Calu3 (cell line): ENCODE measurements at places on chromosomes 16 and 17. TPM values are rescaled to one million over a fixed set of nuclear protein-coding genes. Genes with fewer than 3 reads are reported as not detected.

ADAT1 gene
- total RNA-seq, result 90.4 and 111 TPM in 2 replicates

- no peaks in the 10 kb centered on the region for H3K36me3 ChIP-seq
- no peak overlapping the region for H3K4me3 ChIP-seq
- H3K4me1 ChIP-seq, result no peaks in the 10 kb centered on the region
- H3K27ac ChIP-seq, result no peak overlapping the region
- H3K27me3 ChIP-seq, result peaks cover 63% of the 10 kb centered on the region
- no peak for DNase-seq
Measured at GRCh38 chr16:84307209-84307954, 12.7 kb downstream of the WFDC1 start.

DNA sequence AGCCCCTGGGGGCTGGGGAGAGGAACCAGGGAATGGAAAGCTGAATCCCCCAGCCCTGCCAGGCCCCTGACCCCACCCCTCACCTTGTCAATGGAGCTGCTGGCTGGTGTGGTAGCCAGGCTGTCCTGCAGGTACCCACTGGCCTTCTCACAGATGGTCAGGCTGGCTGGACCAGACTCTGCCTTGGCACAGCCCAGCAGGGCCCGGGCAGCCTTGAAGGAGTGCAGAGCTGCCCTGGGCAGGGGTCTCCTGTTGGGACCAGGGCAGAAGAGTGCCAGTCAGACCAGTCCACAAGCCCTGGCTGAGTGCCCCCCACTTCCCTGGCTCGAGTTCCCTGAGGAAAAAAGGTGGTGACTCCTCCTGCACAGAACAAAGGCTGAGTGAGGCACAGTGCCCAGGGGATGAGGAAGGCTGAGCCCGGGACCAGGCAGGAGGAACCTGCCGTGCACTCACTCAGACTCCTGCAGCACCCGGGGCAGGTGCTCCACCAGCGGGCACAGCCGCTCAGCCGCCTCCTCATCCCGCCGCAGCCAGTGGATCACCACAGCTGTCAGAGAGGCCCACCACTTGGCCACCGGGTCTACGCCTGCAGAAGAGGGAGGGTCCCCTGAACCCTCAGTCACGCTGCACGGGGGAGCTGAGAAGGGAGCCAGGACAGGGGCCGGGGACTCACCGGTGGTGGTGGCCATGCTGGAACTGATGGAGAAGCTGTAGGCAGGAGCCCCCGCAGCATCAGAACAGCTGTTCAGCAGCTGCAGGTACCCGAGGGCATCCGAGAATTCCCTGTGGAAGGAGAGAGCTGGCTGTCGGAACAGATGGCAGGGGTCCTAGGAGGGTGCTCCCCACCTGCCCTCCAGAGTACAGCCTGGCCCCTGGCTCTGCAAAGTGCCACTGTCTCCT, 22.4 kb downstream of the SREBF1 start:
- H3K27me3 ChIP-seq, result no peaks in the 10 kb centered on the region
- no peak for DNase-seq
- no peak overlapping the region for H3K4me3 ChIP-seq
- H3K4me1 ChIP-seq, result peaks cover 12% of the 10 kb centered on the region

GRCh38 chr17:79248843-79249493, 174.3 kb downstream of the ENGASE start:
- no peak for DNase-seq
- no peaks in the 10 kb centered on the region for H3K4me1 ChIP-seq
- H3K27me3 ChIP-seq, result peaks cover 93% of the 10 kb centered on the region
- no peaks in the 10 kb centered on the region for H3K36me3 ChIP-seq
- no peak overlapping the region for H3K4me3 ChIP-seq
- H3K27ac ChIP-seq, result no peak overlapping the region

DNA sequence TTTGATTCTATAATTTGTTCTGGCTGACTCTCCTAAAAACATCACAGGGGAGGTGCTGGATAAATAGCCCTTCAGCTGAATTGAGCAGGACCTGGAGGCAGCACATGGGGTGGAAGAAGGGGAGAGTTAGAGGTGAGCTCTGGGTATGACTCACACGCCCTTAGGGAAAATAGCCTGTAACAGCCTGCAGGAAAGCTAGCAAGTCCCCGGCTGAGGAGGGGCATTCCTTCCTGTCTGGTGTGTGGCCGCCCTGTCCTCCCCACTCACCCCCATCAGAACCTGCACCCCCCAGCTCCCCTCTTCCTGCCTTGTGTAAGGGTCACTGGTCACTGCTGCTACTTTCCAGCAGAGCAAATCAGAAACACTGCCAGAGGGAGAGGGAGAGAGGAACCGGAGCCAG, 187.4 kb downstream of the C16orf95 start:
- no peak overlapping the region for H3K27ac ChIP-seq
- H3K4me3 ChIP-seq, result no peak overlapping the region
- peaks cover 34% of the 10 kb centered on the region for H3K27me3 ChIP-seq
- no peaks in the 10 kb centered on the region for H3K36me3 ChIP-seq

GRCh38 chr16:88599092-88599733, 29.0 kb downstream of the ZC3H18 start:
- H3K4me3 ChIP-seq, result no peak overlapping the region
- H3K4me1 ChIP-seq, result no peaks in the 10 kb centered on the region
- H3K27me3 ChIP-seq, result no peaks in the 10 kb centered on the region
- no peak for DNase-seq
- H3K27ac ChIP-seq, result no peak overlapping the region
